Activated CD4-positive, alpha-beta T cell treated with anti-CD3 and anti-CD28 coated beads, Interleukin-2, amount 10 ng/mL, durations not matched to agents 24 days and 14 days (primary cell): ENCODE measurements at places on chromosomes 6 and 20. TPM values are rescaled to one million over a fixed set of nuclear protein-coding genes. Genes with fewer than 3 reads are reported as not detected.

- H3K4me3 ChIP-seq = no peak overlapping the region
- DNase-seq = no peak
- no peaks in the 10 kb centered on the region for H3K27me3 ChIP-seq
- peaks cover 6% of the 10 kb centered on the region for H3K4me1 ChIP-seq
- H3K36me3 ChIP-seq = peaks cover 8% of the 10 kb centered on the region
Observed at GRCh38 chr20:34859367-34859766, 13.3 kb downstream of the GGT7 start.

The SMIM26 gene
- 55.8 and 60.2 TPM in 2 replicates for total RNA-seq

The WFDC8 gene
- not detected in 2 replicates for total RNA-seq

The CGA gene
- total RNA-seq = not detected in 2 replicates

The ADGRG6 gene
- total RNA-seq = not detected in 2 replicates

The GJA10 gene
- total RNA-seq = not detected in 2 replicates
